T-helper 22 cell (primary cell): ENCODE measurements at places on chromosomes 6 and 20.

GRCh38 chr6:80742481-80742880 is 636.0 kb downstream of the BCKDHB start:
- DNase-seq: no peak

- no peak for DNase-seq
Observed at GRCh38 chr6:112416866-112417265, 69.7 kb downstream of the RFPL4B start.

- DNase-seq: no peak
Observed at GRCh38 chr6:151635741-151636140, 141.9 kb downstream of the CCDC170 start.

DNA sequence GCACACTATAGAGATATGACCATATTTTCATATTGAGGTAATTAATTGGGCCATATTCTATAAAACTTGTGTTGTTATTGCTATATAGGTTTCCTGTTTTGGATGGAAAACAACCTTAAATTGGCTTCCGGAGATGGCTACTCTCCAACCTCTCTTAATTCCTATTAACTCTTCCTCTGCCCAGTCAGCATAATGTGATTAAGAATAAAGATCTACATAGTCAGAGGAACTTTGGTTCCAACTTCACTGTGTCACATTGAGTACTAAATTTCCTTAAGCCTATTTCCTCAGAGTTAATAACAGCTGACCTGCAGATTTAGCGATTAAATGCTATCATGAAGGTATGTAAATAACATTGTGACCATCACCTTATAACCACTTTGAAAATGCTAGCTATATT is 67.7 kb downstream of the PTPRK start:
- no peak for DNase-seq

- DNase-seq: no peak
Observed at GRCh38 chr6:150099546-150099945, 30.6 kb upstream of the ULBP3 start.

DNA sequence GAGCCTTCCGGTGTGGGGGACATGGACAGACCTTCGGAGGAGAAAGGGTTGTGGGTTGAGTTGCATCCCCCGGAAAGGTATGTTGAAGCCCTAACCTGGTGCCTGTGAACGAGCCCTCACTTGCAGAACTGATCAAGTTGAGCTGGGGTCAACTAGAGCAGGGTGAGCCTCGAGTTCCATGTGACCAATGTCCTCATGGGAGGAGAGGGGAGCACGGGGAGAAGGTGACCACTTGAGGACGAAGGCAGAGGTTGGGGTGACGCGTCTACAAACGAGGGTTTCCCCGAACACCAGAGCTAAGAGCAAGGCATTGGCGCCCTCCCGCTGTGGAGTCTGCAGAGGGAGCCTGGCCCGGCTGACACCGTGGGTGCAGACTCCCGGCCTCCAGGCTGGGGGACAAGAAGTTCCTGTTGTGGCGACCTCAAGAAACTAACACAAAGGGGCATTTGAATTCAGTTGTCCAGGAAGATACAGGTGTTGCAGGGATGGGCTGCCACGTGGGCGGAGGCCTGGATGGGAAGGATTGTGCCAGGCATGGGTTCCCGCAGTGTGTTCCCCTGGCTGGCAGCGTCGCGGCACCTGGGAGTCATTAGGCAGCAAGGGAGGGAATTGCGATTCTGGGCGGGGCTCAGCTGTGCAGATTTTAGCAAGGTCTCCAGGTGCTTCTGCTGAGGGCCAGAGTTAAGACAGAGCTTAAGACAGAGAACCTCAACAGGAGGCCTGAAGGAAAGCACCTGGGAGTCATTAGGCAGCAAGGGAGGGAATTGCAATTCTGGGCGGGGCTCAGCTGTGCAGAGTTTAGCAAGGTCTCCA is 20.4 kb upstream of the UNC93A start:
- DNase-seq: no peak

- DNase-seq: no peak
Observed at GRCh38 chr6:140445474-140446004, 1071.1 kb upstream of the CITED2 start.
